ENCODE measurements at places on chromosomes 4 and X. TPM values are rescaled to one million over a fixed set of nuclear protein-coding genes. Genes with fewer than 3 reads are reported as not detected.
A peak's percentile ranks its signal among the peaks of the same experiment; 100 is the strongest.

GRCh38 chrX:65740909-65741308, 73.5 kb downstream of the MSN start:
- no peak overlapping the region for H3K4me3 ChIP-seq
- H3K27me3 ChIP-seq = no peaks in the 10 kb centered on the region

DNA sequence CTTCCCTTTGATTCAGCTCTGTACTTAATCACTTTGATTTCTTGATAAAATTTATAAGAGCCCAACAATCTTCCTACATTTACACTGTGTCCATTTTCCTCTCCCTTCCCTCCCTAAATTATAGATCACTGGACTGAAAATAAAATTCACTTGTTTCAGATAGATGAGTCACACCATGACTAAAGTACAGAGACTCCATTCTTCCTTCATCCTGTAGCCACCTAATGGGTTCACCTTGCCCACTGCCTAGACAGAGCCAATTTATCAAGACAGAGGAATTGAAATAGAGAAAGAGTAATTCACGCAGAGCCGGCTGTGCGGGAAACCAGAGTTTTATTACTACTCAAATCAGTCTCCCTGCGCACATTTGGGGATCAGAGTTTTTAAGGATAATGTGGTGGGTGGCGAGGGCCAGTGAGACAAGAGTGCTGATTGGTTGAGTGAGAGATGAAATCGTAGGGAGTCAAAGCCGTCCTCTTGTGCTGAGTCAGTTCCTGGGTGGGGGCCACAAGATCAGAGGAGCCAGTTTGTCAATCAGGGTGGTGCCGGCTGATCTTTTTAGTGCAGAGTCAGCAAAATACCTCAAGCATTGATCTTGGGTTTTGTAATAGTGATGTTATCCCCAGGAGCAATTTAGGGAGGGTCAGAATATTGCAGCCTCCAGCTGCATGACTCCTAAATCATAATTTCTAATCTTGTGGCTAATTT, 71.3 kb upstream of the MED14 start:
- no peaks in the 10 kb centered on the region for H3K4me1 ChIP-seq
- no peaks in the 10 kb centered on the region for H3K36me3 ChIP-seq
- H3K27ac ChIP-seq = no peak overlapping the region

OTC gene
- not detected for total RNA-seq

GRCh38 chrX:22135994-22136684, 104.0 kb downstream of the PHEX start:
- peaks cover 10% of the 10 kb centered on the region for H3K4me1 ChIP-seq
- no peak overlapping the region for H3K4me3 ChIP-seq
- H3K36me3 ChIP-seq = no peaks in the 10 kb centered on the region
- peaks cover 15% of the 10 kb centered on the region for H3K27me3 ChIP-seq
- no peak overlapping the region for H3K27ac ChIP-seq

GRCh38 chr4:109682875-109683274, 20.4 kb downstream of the CASP6 start:
- H3K27ac ChIP-seq = peak overlapping the region; percentile 48
- no peak for DNase-seq
- peaks cover 26% of the 10 kb centered on the region for H3K4me1 ChIP-seq
- no peak overlapping the region for H3K4me3 ChIP-seq
- H3K27me3 ChIP-seq = no peaks in the 10 kb centered on the region

SUPT20HL1 gene
- not detected for total RNA-seq

GRCh38 chrX:82813671-82814078, 694.4 kb upstream of the POU3F4 start:
- no peak overlapping the region for H3K4me3 ChIP-seq
- no peak overlapping the region for H3K27ac ChIP-seq
- no peaks in the 10 kb centered on the region for H3K36me3 ChIP-seq
- H3K27me3 ChIP-seq = no peaks in the 10 kb centered on the region
- H3K4me1 ChIP-seq = no peaks in the 10 kb centered on the region

DNA sequence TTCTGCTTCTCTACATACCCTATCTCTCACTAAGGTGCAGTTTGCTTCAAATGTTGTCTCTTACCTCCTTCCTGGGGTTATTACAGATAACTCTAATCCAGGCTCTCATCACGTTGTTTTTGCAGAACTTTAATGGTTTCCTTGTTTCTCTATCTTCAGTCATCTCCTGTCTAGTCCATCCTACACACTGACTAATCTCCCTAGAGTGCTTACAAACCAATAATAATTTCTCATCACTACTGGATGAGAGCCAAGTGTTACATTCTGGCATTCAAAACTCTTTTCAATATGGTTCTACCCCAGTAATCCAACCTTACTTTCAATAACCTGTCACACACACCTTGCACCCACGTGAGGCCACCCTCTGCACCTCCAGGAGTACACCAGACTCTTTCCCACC, 86.1 kb downstream of the SYNPO2 start:
- no peaks in the 10 kb centered on the region for H3K36me3 ChIP-seq
- H3K4me1 ChIP-seq = no peaks in the 10 kb centered on the region
- H3K4me3 ChIP-seq = no peak overlapping the region
- DNase-seq = no peak
- H3K27ac ChIP-seq = no peak overlapping the region
- no peaks in the 10 kb centered on the region for H3K27me3 ChIP-seq

- H3K27me3 ChIP-seq = peaks cover 36% of the 10 kb centered on the region
- no peak for DNase-seq
- H3K4me1 ChIP-seq = no peaks in the 10 kb centered on the region
Observed at GRCh38 chr4:52560844-52561280, 98.2 kb downstream of the USP46 start.

DNA sequence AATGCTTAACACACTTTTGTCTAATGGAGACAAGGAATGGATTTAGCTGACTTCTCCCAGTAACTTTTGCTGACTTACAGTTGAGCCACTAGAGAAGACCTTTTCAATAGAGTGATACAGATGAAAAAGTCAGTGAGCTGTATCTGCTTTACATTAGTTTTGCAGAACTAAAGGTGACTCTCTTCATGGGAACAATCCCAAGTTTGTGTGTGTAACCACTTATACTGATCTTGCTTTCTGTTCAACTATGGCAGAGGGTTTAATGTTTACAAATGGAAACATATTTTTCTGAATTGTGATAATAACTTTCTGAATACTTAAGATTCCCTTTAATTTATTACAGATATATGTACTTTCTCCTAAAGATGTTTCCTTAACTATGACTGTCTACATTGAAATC, 182.6 kb upstream of the PUDP start:
- no peaks in the 10 kb centered on the region for H3K4me1 ChIP-seq
- no peaks in the 10 kb centered on the region for H3K27me3 ChIP-seq
- no peak for DNase-seq
- H3K36me3 ChIP-seq = peaks cover 4% of the 10 kb centered on the region

UBA6 gene
- 98.6 TPM for total RNA-seq

SPANXC gene
- total RNA-seq = not detected

DNA sequence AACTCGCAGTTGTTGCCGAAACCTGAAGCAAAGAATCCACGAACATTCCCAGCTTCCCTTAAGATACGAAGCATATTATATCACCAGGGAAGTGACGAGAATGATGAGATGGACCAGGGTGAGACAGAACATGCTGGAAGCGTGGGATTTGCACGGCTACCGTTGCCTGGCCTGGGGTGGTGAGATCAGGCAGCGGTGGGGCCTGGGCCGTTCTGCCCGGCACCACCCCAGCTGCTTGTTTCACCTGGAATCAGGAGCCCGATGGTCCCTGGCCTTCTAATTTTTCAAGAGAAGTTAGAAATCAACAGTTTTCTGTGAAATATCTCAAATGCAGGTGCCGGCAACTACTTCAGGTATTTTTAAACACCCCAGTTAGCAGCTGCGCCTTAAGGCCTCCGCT, 5.7 kb downstream of the CLDN22 start:
- no peaks in the 10 kb centered on the region for H3K27me3 ChIP-seq
- H3K36me3 ChIP-seq = no peaks in the 10 kb centered on the region
- H3K27ac ChIP-seq = no peak overlapping the region
- no peak overlapping the region for H3K4me3 ChIP-seq

GRCh38 chr4:59759082-59759825, 1440.9 kb upstream of the ADGRL3 start:
- H3K36me3 ChIP-seq = no peaks in the 10 kb centered on the region
- H3K27ac ChIP-seq = no peak overlapping the region
- no peaks in the 10 kb centered on the region for H3K27me3 ChIP-seq
- DNase-seq = no peak
- no peaks in the 10 kb centered on the region for H3K4me1 ChIP-seq
- no peak overlapping the region for H3K4me3 ChIP-seq

DNA sequence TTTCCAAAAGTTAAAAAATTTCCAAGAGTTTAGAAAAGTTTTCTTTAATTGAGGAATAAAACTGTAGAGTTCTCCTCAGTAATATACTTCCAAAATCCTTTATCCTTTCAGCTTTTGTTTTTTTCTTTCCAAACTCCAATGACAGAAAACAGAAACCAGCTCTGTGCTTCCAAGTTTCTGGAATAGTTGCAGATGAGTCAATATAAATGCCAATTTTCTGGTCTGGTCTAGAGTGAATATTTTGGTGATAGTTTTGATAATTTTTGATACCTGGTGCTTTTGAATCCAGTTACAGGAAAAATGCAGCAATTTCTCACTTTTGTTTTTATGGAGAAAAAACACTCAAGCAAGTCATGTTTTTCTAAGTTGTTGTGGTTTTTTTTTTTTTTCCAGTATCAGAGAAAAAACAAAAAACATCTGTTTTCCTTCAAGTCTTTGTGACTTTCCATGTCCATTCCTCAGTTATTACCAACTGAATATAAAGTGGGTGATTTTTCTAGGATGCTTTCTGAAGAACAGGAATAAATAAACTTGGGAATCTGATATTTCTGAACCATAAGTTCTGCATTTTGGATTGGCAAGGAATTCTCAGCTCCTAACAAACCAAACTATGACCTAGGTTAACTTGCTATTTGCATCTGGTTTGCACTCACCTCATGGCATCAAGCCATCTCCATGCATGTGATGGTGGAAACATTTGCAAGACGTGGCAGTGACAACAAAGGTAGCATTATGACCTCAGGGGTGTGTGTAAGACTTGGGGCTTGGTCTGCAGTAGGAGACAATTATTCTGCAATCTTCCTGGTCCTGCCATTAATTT, 139.1 kb downstream of the VEGFC start:
- H3K27ac ChIP-seq = no peak overlapping the region
- DNase-seq = no peak

DNA sequence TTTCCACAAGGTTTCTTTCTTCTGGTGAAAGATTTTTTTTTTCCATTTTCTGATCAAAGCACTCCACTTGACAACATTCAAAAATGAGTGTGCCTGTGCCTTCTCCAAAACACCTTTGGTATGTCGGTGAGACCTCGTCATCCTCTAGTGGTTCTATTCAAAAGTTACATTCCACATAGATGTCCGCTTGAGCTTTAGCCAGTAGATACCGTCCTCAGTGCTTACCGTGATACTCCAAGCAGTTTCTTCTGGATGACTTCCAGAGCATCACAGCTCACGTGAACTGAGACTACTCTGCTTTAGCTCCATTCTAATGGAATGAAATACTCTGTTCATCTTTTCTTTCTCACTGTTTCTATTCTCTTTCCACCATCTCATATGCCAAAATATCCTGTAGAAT, 38.2 kb upstream of the VEGFC start:
- no peak overlapping the region for H3K27ac ChIP-seq
- no peaks in the 10 kb centered on the region for H3K4me1 ChIP-seq
- no peak overlapping the region for H3K4me3 ChIP-seq
- H3K36me3 ChIP-seq = no peaks in the 10 kb centered on the region
- DNase-seq = no peak
- H3K27me3 ChIP-seq = no peaks in the 10 kb centered on the region

GRCh38 chr4:32847461-32847860, 2127.3 kb downstream of the PCDH7 start:
- H3K27me3 ChIP-seq = no peaks in the 10 kb centered on the region
- no peak overlapping the region for H3K4me3 ChIP-seq
- no peak for DNase-seq
- no peaks in the 10 kb centered on the region for H3K4me1 ChIP-seq
- no peak overlapping the region for H3K27ac ChIP-seq

DNA sequence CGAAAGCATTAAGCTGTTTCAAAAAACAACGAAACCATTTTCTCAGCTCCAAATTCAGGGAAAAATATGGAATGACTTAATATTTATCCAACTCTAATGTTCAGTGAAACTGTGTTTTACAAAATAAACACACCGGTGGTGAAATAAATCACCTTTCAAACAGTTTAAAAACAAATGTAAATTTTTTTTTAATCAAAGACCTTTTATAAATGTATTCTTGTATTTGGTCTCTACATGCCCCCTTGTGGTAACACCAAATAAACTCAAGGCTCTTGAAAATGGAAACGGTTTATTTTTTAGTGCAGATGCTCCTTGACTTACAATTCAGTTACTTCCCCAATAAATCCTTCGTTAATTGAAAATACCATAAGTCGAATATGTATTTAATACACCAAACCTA, 45.8 kb upstream of the ITM2A start:
- peaks cover 6% of the 10 kb centered on the region for H3K27me3 ChIP-seq
- DNase-seq = no peak
- H3K36me3 ChIP-seq = no peaks in the 10 kb centered on the region

NKX6-1 gene
- not detected for total RNA-seq

GRCh38 chr4:52838729-52839586, 23.2 kb upstream of the RASL11B start:
- DNase-seq = no peak
- H3K27me3 ChIP-seq = peaks cover 9% of the 10 kb centered on the region
- peaks cover 9% of the 10 kb centered on the region for H3K4me1 ChIP-seq
- no peak overlapping the region for H3K27ac ChIP-seq

PABPC1L2A gene
- total RNA-seq = not detected

DNA sequence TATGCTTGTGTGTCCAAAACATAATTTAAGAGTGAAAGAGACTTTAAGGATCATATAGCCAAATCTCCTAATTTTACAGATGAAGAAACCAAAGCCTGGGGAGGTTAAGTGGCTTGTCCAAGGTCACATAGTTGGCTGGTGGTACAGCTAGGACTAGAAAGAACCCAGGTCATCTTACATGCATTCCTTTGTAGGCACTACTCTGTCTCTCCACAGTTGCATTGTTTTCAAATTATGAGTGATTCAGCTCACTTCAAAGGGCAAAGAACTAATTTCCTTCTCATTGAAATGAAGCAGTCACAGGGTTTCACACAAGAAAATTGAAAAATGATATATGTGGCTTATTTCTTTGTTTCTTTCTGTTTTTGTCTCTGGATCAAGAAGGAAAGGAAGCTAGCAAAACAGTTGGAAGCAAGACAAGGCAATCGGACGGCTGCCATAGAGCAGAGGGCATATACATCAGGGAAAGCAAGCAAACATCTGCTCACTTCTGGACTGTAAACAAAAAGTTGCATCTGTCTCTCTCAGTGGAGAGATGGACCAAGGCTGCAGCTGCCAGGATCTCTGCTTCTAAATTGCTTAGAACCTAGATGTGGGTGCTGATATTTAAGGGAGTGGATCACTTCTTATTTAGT, 107.5 kb upstream of the AMOT start:
- peaks cover 19% of the 10 kb centered on the region for H3K27me3 ChIP-seq
- no peaks in the 10 kb centered on the region for H3K36me3 ChIP-seq
- H3K4me1 ChIP-seq = no peaks in the 10 kb centered on the region
- no peak overlapping the region for H3K4me3 ChIP-seq

UGT2B17 gene
- total RNA-seq = not detected

DNA sequence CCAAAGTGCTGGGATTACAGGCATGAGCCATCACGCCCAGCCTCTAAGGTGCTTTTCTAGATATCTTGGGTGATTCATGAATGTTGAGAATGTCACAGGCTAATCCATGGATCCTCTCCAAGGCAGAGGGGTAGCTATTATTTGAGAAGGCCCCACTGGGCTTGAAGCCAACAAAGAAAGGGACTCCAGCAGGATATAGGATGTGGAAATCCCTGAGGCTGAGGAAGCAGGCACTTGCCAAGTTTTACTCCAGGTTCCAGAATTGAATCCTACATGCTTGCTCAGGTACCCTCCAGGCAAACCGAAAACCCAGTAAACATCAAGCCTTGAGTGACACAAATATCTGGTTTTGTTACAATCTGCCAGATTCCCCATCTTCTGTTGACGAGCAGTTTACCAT, 15.8 kb downstream of the NLGN3 start:
- no peak overlapping the region for H3K27ac ChIP-seq
- no peak for DNase-seq
- H3K4me1 ChIP-seq = peaks cover 9% of the 10 kb centered on the region
- H3K27me3 ChIP-seq = peaks cover 10% of the 10 kb centered on the region
- no peak overlapping the region for H3K4me3 ChIP-seq
